ENCODE measurements at places on chromosomes 12 and 14.
A peak's percentile ranks its signal among the peaks of the same experiment; 100 is the strongest.

DNA sequence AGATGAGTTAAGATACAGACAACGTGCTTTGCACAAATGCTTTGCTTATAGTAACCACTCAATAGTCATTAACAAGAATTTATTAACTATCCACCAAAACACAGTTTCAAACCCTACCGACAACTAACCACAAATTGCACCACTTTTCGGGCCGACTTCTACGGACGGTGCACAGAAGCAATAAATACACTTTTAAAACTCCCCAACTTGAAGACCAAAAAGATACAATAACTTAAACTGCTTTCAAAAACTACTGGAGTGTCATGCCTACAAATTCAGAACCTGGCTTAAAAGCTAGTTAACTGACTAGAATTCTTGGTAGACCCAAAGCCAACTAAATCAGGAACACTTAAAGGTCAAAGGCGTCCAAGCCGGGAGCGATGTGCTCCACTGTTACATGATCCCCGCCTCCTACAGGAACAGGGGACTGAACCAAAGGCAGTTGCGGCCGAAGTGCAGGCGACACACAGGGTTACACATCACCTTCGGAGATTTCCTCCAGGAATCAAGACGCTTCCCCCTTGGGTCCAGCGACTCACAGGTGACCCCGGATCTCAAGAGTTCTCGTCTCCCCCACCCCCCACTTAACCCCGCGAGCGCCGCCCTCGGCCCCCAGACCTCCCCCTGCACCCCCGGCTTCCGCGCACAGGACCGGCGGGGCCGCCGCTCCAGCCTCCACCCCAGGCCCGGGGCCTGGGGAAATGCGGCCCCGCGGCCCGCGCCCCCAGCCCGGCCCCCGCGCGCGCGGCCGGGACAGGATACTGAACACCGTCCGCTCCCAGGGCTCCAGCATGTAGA, 507 bp downstream of the SPTSSA start:
- no peaks in the 10 kb centered on the region for H3K27me3 ChIP-seq
- H3K4me3 ChIP-seq: peak overlapping the region; percentile 69
- DNase-seq: peak; percentile 77
- peaks cover 16% of the 10 kb centered on the region for H3K4me1 ChIP-seq
- H3K27ac ChIP-seq: peak overlapping the region; percentile 91

DNA sequence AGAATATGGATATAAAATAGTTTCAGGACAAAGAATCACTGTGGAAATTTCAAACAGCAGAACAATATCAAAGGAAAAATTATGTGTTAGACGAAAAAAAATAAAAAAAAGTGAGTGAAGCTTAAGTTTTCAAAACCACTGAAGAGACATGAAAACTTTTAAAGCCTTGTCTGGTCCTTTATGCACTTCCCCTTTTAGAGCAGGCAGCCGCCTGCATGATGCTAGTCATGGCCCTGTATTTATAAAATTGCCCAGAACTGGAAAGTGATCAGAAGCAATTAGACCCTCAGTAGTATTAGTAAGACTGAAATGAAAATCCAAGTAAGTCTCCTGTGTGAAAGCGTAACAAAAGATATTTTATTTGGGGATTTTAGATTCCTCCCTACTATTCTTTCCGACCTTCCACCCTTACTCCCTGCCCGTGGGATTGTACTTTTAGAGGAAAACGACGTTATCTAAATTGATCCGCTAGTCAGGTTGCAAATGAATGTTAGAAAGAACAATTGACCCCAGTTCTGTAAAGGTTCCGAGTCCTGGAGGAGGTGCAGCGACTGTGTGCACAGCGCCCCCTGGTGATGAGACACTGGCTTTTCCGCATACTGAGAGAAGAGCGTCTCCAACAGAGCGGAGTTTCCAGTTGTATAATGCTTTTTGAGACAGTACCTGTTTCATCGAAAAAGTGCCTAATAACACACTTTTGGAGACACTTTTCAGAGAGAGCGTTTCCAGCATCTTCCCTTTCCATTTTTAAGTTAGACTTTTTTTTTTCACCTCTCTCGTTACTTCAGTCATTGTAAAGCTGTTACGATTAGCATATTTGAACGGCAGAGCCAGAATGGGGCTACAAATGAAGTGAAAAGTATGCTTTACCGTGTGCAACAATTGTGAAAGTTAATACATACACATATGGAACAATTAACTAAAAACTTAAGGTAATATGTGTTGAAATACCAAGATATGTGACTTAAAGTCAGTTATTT, 12.4 kb downstream of the MGST1 start:
- H3K36me3 ChIP-seq: no peaks in the 10 kb centered on the region
- no peak overlapping the region for H3K27ac ChIP-seq
- no peaks in the 10 kb centered on the region for H3K4me1 ChIP-seq
- no peak overlapping the region for H3K4me3 ChIP-seq

GRCh38 chr14:102907303-102907844, 15.1 kb upstream of the AMN start:
- H3K4me1 ChIP-seq: no peaks in the 10 kb centered on the region
- H3K4me3 ChIP-seq: no peak overlapping the region
- H3K27ac ChIP-seq: no peak overlapping the region
- no peak for DNase-seq
- peaks cover 31% of the 10 kb centered on the region for H3K36me3 ChIP-seq
- no peaks in the 10 kb centered on the region for H3K27me3 ChIP-seq

- no peaks in the 10 kb centered on the region for H3K4me1 ChIP-seq
- no peaks in the 10 kb centered on the region for H3K36me3 ChIP-seq
- no peak for DNase-seq
- H3K4me3 ChIP-seq: no peak overlapping the region
- no peak overlapping the region for H3K27ac ChIP-seq
Measured at GRCh38 chr14:32195636-32196035, 6.2 kb upstream of the RNU6-7 start.

DNA sequence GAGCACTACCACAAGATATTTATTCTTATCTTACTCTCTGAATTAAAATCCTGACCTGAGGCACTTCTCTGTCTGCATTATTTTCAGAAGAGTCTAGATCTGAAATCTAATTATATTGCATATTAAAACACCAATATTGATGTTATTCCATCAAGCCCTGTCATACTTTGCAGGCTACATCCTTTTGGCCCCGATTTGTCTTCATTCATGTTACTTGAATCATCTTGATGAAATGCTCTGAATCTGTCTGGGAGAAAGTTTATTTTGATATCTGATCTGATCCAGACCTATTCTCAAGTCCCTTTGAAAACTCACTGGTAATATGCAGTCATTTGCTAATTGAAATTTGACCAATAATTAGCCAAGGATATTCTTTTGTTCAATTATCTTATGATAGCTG, 79.9 kb downstream of the BBS10 start:
- no peak overlapping the region for H3K4me3 ChIP-seq
- no peaks in the 10 kb centered on the region for H3K36me3 ChIP-seq
- no peaks in the 10 kb centered on the region for H3K4me1 ChIP-seq
- no peak overlapping the region for H3K27ac ChIP-seq

DNA sequence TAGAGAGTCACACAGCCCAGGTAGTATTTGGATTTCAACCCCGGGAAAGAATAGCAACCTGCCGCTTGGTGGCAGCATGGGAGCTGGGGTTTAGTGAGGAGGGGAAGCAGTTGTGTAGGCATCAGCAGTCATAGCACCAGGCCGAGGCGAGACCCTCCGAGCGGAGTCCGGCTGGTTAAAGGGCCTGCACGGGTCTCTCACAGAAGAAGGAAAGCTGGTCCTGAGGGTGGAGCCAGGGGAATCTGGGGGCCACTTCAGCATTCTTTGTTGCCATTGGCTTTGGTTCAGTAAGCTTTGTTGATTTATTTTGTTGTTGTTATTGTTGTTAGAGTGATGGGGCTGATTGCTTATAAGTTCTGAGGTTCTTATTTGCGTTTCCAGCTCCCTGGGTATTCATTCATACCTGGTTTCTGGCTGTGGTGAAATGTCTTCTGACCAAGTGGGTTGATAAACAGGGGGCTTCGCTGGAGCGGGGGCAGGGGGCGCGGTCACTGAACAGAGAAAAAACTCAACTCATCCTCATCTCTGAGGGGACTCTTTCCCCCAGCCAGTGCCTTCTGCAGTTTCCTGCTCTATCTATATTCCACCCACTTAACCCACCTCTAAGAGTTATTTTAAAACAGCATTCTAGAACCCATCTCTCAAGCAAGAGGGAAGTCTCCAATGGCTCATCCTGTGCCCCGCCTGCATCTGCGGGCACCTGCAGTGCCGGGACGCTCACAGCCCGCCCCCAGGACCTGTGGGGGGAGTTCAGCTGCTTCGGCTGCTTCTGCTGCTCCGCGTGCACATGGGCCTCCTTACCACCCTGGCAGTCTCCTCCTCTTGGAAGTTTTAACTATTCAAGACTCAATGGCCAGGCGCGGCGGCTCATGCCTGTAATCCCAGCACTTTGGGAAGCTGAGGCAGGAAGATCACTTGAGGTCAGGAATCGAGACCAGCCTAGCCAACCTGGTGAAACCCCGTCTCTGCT, 11.6 kb downstream of the CKB start:
- DNase-seq: no peak
- no peak overlapping the region for H3K4me3 ChIP-seq
- no peak overlapping the region for H3K27ac ChIP-seq
- no peaks in the 10 kb centered on the region for H3K27me3 ChIP-seq
- H3K36me3 ChIP-seq: peaks cover 54% of the 10 kb centered on the region

DNA sequence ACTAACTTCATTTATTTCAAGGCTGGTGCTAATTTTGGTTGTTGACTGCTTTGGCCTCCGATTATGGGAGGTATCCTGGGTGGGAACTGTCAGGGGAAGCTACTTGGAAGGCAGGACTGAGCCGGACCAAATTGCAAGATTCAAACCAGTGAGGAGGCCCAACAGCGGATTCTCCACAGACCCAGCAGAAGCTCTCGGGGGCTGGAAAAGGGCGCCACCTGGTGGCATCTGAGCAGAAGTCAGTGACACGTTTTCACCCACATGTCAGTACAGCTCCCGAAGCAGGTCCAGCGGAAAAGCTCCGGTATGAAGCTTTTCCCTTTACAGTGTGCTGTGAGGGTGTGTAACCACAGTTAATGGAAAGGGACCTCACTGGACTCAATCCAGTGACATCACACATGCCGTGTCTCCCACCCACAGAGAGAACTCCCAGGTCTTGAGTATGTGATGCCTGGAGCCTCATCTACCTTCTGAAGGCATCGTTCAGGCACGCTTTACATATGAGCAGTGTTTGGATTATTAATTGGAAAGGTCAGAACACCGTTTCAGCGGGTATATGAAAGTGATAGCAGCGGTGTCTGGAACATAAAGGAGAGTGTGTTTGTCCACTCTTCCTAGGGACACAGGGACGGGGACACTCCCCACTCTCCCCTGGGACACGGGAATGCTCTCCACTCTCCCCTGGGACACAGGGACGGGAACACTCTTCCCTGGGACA, 3.6 kb upstream of the P2RX2 start:
- no peak overlapping the region for H3K27ac ChIP-seq
- peaks cover 67% of the 10 kb centered on the region for H3K27me3 ChIP-seq
- H3K36me3 ChIP-seq: no peaks in the 10 kb centered on the region
- H3K4me3 ChIP-seq: no peak overlapping the region
- H3K4me1 ChIP-seq: peaks cover 14% of the 10 kb centered on the region

DNA sequence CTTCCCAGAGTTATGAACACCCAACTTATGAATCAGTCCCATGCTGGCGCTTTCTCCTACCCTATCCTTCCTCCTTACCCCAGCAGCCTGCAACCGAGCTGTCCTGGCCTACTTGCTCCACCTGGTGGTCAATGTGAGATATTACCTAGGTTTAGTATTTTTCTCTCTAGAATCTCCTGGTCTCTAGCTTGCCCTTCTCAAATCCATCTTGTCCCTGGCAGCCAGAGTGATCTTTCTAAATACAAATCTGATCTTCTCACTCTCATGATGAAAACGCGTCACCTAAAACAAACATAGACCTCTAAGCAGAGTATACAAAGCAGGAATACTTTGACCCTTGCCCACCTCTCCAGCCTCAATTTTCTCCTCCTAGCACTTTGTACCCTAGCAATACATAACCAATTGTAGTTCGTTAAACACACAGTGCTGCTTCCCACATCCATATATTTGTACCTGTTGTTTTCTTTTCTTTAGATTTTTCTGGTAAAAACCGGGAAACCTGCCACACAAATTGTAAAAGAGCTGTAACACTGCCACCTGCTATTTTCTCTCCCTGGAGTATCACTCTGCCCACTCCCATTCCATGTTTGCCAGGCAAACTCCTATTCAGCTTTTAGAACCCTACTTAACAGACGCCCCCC, 20.0 kb upstream of the TCP11L2 start:
- DNase-seq: no peak
- H3K36me3 ChIP-seq: no peaks in the 10 kb centered on the region
- H3K27me3 ChIP-seq: peaks cover 5% of the 10 kb centered on the region
- no peak overlapping the region for H3K27ac ChIP-seq
- H3K4me3 ChIP-seq: no peak overlapping the region
- H3K4me1 ChIP-seq: no peaks in the 10 kb centered on the region

DNA sequence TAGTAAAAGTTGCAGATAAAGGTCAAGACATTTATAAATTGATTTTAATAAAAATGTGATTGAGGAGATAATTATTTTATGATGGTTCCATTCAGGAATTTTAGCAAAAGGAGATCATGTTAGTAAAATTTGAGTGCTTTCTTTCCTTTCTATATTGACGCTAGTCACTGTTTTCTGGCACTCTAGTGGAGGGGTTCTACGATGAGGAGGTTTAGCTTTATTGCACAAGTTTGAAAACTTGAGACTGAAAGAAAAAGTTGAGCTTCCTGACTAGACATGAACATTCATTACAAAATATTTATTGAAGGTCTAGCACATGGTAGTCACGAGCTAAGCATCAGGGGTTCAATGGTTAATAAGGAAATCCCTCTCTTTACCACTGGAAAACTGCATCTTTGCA, 336.1 kb downstream of the SNAPC1 start:
- H3K27ac ChIP-seq: no peak overlapping the region
- DNase-seq: no peak
- H3K27me3 ChIP-seq: no peaks in the 10 kb centered on the region
- H3K36me3 ChIP-seq: no peaks in the 10 kb centered on the region

DNA sequence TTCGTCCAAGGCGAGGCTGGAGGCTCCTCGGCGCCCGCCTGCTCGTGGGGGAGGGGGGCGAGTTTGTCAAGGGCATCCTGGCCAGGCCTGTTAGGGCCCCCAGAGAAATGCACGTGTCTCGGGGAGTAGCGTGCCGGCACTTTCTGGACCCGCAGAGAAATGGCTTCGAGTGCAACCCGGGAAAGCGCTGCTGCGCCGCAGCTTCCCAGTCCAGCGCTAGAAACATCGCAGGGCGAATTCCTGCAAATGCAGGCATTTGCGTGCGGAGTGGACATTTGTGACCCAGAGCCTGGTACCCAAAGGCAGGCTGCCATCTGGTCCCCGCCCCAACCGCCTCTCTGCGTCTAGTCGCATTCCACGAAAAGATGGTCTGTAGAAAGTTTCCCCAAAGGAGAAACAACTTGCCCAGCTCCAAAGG, 756 bp downstream of the LGR5 start:
- no peak for DNase-seq
- peaks cover 6% of the 10 kb centered on the region for H3K27me3 ChIP-seq
- H3K4me1 ChIP-seq: peaks cover 12% of the 10 kb centered on the region
- H3K27ac ChIP-seq: no peak overlapping the region

DNA sequence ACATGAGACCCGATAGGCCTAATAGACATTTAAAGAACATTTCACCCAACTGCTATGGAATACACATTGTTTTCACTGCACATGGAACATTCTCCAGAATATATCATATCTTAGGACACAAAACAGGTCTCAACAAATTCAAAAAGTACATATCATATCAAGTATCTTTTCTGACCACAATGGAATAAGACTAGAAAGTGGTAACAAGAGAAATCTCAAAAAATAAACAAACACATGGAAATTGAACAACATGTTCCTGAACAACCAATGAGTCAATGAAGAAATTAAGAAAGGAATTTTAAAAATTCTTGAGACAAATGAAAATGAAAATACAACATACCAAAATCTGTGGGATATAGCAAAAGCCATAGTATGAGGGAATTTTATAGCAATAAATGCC, 208.1 kb downstream of the PTPRO start:
- no peaks in the 10 kb centered on the region for H3K36me3 ChIP-seq
- peak overlapping the region; percentile 26 for H3K27ac ChIP-seq
- H3K4me1 ChIP-seq: peaks cover 13% of the 10 kb centered on the region
- no peaks in the 10 kb centered on the region for H3K27me3 ChIP-seq
- no peak overlapping the region for H3K4me3 ChIP-seq
- no peak for DNase-seq
